Purkinje cell (primary cell): ENCODE measurements at places on chromosomes 7 and 10. TPM values are rescaled to one million over a fixed set of nuclear protein-coding genes. Genes with fewer than 3 reads are reported as not detected.

LIPJ gene
- not detected in 2 replicates for polyA plus RNA-seq

ZNF33B gene
- 27.2 and 31.3 TPM in 2 replicates for polyA plus RNA-seq

MYPN gene
- polyA plus RNA-seq = 0.73 and 1.8 TPM in 2 replicates

IRF5 gene
- polyA plus RNA-seq = not detected in 2 replicates

KCND2 gene
- polyA plus RNA-seq = 4.6 and 10.5 TPM in 2 replicates

RSPH10B2 gene
- polyA plus RNA-seq = 0.47 TPM in 1 of 2 replicates, not detected in the other

CUZD1 gene
- polyA plus RNA-seq = 0.66 TPM in 1 of 2 replicates, not detected in the other
